ENCODE measurements at places on chromosomes 4 and X.

- DNase-seq: no peak
Observed at GRCh38 chr4:140109737-140110136, 44.2 kb downstream of the MAML3 start.

GRCh38 chr4:141654098-141654497, 17.7 kb downstream of the IL15 start:
- DNase-seq: no peak

DNA sequence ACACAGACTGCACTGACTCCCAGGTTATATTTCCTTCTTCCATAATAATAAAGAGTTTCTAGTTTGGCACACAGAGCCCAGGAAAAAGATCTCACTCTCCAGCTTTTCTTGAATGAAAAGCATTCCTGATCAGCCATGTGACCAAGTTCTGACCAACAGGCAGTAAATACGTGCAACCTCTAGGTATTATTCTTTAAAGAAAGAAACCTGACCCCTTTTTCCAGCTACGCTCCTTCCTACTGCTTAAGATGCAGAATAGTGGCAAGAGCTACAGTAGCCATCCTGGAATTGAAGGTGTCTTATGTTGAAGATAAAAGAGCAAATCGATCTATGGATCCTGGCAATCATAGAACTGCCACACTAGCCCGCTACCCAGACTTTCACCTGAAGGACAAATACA, 76.7 kb downstream of the LRBA start:
- no peak for DNase-seq

DNA sequence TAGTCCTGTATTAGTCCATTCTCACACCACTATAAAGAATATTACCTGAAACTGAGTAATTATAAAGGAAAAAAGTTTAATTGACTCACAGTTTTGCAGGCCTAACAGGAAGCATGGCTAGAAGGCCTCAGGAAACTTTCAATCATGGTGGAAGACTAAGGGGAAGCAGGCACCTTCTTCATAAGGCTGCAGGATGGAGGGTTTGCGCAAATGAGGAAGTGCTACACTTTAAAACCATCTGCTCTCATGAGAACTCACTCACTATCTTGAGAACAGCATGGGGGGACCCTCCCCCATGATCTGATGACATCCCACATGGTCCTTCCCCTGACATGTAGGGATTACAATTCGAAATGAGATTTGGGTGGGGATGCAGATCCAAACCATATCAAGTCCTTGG, 12.1 kb upstream of the MAGEA11 start:
- no peak for DNase-seq

GRCh38 chr4:43163101-43163792, 270.7 kb downstream of the GRXCR1 start:
- no peak for DNase-seq

DNA sequence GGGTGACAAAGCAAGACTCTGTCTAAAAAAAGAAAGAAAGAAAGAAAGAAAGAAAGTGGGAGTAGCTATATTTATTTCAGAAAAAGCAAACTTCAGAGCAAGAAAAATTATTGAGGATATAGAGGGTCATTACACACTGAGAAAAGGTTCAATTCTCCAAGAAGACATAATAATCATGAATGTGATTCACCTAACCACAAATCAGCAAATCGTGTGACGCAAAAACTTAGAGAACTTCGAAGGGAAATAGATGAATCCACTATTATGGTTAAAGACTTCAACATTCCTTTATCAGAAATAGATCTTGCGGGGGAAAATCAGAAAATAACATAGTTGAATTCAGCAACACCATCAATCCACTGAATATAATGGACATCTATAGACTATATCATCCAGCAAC, 219.3 kb upstream of the LDB2 start:
- DNase-seq: no peak

- no peak for DNase-seq
Observed at GRCh38 chrX:124208660-124209059, 123.8 kb upstream of the TEX13D start.

- DNase-seq: no peak
Observed at GRCh38 chrX:40105835-40106675, 8.3 kb upstream of the BCOR start.
